IMR-90 (cell line): ENCODE measurements at places on chromosomes 6 and 20. TPM values are rescaled to one million over a fixed set of nuclear protein-coding genes. Genes with fewer than 3 reads are reported as not detected.

Gene RIMS1
- total RNA-seq = 3.3 and 3.8 TPM in 2 replicates

GRCh38 chr6:106736502-106736901, 107.1 kb downstream of the QRSL1 start:
- DNase-seq = no peak

DNA sequence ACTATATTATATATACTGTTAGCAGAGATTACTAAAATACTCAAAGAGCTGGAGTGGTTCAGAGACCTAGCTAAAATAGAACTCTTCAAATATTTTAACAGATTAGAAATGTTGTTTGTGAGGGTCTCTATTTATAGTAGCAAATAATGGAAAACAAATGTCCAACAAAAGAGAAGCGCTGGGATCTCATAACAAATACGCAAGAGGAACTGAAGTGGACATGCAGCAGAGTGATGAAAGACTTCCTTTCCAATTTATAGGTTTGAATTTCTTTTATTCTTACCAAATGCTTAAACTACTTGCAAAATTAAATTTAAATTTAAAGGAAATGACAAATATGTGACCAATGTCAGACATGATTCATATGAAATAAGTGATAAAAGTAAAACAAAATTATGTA, 49.9 kb downstream of the PIGU start:
- no peak for DNase-seq

GRCh38 chr6:55774286-55775028, 100.9 kb downstream of the BMP5 start:
- DNase-seq = no peak

GRCh38 chr6:106413016-106413415, 52.5 kb downstream of the CRYBG1 start:
- DNase-seq = no peak

GRCh38 chr20:34268851-34269636, 27.8 kb downstream of the ASIP start:
- no peak for DNase-seq

- no peak for DNase-seq
These were observed 1.5 kb downstream of the DLK2 start for GRCh38 chr6:43453831-43454230.

Gene POLH
- total RNA-seq = 25.8 and 26.0 TPM in 2 replicates

Gene PTCRA
- total RNA-seq = not detected in 2 replicates

- peak; percentile 27 for DNase-seq
These were observed 59.8 kb downstream of the SOD2 start for GRCh38 chr6:159633196-159633595.

DNA sequence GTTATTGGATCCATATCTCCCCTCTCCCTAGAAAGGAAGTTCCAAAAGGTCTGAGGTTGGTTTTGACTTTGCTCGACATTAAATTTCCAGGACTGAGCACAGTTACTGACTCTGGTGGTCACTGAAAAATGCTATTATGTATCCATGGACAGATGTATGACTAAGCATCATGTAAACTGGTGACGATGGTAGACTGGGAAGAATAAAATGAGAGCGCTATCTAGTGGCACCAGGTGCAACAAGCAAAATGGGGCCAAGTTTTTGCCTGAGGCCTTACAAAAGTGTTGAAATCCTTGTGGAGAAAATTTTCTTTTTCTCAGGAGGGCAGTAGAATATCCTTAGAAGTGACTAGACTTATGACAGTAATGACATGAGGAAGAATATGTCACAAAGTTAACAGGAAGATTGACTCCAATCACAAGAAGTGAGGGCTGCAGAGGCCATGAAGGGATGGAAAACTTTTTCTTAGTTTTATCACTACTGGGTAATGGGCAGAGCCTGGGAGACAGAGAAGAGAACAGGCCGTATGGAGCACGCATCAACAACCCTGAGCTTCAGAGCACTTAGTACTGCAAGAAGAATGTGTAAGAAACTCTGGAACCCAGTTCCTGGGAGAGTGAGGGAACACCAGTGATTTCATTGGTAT, 88.9 kb upstream of the ELOVL5 start:
- peak; percentile 91 for DNase-seq

Gene CFAP61
- total RNA-seq = under 0.01 TPM in 1 of 2 replicates, not detected in the other

Gene THBD
- under 0.01 TPM in 1 of 2 replicates, not detected in the other for total RNA-seq

- no peak for DNase-seq
These were observed 98.1 kb downstream of the DNAH8 start for GRCh38 chr6:38813041-38813823.

DNA sequence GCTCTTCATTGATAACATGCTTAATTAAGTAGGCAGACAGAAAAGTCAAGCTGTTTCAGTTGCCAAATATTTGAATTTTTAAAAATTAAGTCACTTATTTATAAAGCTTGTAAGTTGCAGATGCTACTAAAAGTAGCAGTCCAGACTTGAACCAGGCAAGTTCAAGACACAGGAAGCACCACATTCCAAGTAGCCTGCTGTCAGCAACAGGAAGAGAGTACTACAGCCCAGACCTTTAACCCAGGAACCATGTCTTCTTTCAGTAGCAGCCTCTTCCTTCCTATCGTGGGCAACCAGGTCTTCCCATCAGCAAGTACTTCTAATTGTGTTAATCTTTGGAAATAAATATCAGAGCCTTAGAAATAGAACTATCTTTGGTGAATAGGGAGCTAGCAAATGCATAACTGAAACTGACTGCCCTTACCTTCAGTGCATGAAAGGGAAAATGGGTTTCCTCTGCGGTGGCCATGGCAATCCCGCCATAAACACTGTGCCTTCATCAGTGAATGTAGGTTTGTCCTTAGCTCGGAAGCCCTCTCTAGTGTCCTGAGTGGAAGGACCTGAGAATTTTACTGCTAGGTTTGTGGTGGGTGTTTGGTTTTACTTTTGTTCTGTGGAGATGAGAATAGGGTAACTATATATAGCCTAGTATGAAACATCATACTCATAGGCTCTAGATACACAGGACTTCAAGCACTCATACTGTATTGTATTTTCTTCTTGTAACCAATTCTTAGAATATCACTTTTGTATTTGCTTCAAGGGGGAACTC, 95.6 kb downstream of the SYCP2 start:
- DNase-seq = no peak

DNA sequence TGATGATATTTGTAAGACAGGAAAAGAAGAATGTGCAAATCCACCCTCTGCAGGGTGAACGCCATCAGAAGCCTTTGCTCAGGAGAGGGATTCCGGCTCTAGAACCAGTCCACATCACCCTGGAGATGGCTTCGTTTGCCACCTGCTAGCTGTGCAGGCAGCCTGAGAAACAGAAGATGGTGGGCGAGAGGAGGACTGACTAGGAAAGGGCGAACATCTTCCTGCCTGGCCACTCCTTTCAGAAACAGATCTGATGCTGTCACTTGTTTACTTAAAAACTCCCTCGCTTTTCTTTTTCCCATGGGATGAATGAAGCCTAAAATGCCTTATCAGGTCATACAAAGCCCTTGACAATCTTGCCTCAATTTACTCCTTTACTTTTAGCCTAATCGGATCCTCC, 1.2 kb downstream of the PTPRA start:
- peak; percentile 39 for DNase-seq

DNA sequence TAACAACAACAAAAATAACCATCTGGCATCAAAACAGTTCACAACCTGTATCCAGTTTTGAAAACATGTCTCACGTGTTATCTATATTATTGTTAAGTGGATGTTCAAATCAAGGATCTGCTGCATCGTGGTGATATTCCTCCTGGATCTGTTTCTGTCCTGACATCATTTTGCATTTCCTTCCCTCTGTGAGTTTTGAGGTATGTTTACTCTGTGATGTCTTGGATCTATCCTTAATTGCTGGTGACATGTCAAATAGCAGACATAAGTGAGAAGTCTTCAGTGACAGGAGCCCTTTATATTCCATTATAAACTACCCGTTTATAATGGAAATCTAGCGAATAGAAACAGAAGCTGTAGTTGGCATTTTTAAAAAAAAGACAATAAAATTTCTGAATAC, 381.8 kb upstream of the NOX3 start:
- DNase-seq = no peak

GRCh38 chr20:41654884-41655283, 36.7 kb upstream of the CHD6 start:
- peak; percentile 23 for DNase-seq

DNA sequence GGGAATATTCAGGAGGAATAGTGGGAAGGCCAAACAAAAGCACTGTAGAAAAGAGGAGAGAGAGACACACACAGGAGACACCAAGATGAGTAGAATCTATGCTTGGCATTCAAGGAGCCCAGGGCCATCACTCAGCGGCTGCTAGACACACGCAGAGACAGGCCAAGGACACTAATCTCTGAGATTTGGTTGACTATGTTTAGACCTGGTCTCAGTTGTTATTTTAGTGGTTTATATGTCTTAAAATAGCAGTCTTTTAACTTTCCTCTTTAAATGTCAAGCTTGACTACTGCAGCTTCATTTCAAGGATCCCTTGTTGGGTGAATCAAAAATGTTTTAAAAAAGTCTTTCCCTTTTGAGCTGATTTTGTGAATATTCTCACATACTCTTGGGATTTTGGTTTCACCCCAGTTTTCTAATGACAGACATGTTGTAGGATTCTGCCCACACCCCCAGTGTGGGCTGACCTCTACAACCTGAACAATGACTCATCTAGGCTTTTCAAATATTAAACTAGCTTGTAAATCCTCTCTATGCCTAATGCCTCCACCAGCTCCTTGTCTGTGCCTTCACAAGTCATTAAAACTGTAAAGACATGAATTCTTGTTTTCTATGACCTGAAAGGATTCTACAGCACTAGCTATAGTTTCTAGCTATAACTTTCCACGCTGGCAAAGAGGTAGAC, 142.7 kb upstream of the EXOC2 start:
- no peak for DNase-seq

- peak; percentile 23 for DNase-seq
These were observed 50.5 kb downstream of the SOBP start for GRCh38 chr6:107540465-107540857.

Gene ELOVL2
- total RNA-seq = 7.9 and 10.6 TPM in 2 replicates

Gene AKIRIN2
- 7.9 and 10.8 TPM in 2 replicates for total RNA-seq

DNA sequence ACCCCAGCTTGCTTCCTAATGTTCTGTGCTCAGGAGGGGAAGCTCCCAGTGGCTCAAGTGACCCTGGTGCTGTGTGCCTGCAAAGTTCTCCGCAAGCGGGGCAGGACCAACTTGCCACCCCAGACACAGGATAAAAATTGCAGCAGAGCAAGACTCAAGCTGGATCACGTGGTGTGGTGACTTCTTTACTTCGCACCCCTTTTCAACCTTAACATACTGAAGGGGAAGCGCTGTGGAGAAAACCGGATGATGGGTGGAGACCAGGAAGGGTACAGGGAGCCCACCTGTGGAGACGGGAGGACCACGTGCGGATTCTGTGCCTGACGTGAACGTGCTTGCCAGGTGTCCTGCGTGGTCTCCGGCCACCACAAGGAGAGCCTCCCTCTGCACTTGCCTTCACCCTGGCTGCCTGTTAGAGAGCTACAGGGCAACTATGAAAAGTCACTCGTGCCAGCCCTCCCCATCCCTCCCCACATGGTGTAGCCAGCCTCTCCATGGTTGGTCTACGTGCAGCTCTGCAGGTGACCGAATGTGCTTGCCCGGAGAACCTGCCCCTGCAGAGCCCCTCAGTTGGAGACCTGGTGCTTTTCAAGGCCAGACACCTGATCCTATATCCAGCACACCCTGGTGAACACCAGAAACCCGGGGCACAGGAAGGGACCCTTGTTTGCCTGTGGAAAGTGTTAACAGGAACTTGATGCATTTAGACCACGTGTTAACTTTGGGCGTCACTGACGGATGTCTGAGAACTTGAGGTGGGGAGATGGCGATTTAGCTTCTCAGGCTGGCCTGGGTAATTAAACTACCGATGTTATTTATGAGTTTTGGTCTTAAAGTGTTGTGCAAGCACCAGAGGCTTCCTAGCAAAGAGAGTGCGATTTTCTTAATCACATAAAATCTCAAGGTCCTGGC, 23.9 kb upstream of the DACT2 start:
- no peak for DNase-seq

Gene SIRPG
- not detected in 2 replicates for total RNA-seq

GRCh38 chr6:80316686-80317231, 210.3 kb downstream of the BCKDHB start:
- no peak for DNase-seq

Gene SLC16A10
- total RNA-seq = 0.28 TPM in 1 of 2 replicates, not detected in the other

GRCh38 chr6:102154176-102154575, 760.7 kb downstream of the GRIK2 start:
- DNase-seq = no peak

GRCh38 chr20:45450097-45450818, 19.3 kb upstream of the WFDC2 start:
- DNase-seq = peak; percentile 51

DNA sequence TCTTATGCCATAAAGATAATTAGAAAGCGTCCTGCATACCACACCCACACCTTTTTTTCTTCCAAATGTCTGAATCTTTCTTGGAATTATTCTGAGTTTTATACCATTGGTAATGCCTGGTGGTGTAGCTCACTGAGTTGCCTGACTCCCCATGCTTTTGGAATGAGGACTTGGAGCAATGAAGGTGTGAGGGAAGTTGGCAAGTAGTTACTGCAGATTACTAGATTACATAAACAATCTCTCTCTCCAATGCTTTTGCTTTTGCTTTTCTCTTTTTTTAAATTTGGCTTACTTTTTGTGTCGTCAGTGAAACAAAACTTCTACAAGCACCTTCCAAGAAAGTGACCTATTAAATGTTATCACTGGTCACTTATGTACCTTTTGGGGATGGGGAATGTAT, 406.1 kb upstream of the SOX4 start:
- DNase-seq = no peak

Gene VSTM2L
- under 0.01 and 0.18 TPM in 2 replicates for total RNA-seq

GRCh38 chr20:20664795-20665589, 47.5 kb downstream of the RALGAPA2 start:
- no peak for DNase-seq
